ENCODE measurements at places on chromosomes 13 and 19. TPM values are rescaled to one million over a fixed set of nuclear protein-coding genes. Genes with fewer than 3 reads are reported as not detected.
A peak's percentile ranks its signal among the peaks of the same experiment; 100 is the strongest.

The THSD8 gene
- 37.3 TPM for total RNA-seq

The NTN5 gene
- total RNA-seq, result 1.2 TPM

The FNDC3A gene
- total RNA-seq, result 42.8 TPM

The NPHS1 gene
- total RNA-seq, result 0.43 TPM

The TNNI3 gene
- total RNA-seq, result 9.2 TPM

The ATP12A gene
- 12.4 TPM for total RNA-seq

The OR7D2 gene
- total RNA-seq, result 0.41 TPM

The FBXO17 gene
- total RNA-seq, result 21.2 TPM

DNA sequence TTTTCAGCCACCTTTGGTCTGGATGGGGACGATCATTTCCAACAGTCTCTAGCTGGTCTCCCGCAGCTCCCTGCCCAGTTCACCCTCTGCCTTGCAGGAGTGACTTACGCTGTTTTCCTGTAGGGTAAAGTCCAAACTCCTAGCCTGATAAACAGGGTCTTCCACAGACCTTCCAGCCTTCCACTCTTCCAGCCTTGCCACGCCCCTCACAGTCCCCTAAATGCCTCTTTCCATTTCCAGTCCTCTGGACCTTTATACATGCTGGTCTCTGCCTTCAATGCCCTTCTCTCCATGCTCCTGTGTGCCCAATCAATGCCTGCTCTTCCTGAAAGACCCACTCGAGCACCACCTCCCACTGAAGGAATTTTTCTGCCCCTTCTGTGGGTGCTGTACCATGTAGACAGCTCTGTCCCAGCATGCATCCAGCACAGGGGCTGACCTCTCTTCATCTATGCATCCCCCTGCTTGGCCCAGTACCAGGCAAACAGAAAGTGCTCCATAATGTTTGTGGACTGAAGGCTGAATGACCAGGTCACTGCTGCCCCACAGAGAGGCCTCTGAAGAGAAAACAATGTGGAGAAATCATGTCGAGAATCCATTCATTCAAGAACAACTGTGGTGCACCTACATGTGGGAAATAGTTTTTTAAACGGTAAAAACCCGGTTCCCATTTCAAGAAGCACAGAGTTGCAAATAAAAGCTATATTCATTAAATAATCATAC is 4.6 kb downstream of the ATP7B start:
- no peak overlapping the region for H3K4me3 ChIP-seq
- H3K4me1 ChIP-seq, result no peaks in the 10 kb centered on the region

GRCh38 chr13:48954081-48954480 is 21.6 kb upstream of the FNDC3A start:
- no peak for DNase-seq
- H3K27me3 ChIP-seq, result no peaks in the 10 kb centered on the region
- H3K4me1 ChIP-seq, result no peaks in the 10 kb centered on the region
- no peaks in the 10 kb centered on the region for H3K36me3 ChIP-seq
- H3K27ac ChIP-seq, result peak overlapping the region; percentile 63

DNA sequence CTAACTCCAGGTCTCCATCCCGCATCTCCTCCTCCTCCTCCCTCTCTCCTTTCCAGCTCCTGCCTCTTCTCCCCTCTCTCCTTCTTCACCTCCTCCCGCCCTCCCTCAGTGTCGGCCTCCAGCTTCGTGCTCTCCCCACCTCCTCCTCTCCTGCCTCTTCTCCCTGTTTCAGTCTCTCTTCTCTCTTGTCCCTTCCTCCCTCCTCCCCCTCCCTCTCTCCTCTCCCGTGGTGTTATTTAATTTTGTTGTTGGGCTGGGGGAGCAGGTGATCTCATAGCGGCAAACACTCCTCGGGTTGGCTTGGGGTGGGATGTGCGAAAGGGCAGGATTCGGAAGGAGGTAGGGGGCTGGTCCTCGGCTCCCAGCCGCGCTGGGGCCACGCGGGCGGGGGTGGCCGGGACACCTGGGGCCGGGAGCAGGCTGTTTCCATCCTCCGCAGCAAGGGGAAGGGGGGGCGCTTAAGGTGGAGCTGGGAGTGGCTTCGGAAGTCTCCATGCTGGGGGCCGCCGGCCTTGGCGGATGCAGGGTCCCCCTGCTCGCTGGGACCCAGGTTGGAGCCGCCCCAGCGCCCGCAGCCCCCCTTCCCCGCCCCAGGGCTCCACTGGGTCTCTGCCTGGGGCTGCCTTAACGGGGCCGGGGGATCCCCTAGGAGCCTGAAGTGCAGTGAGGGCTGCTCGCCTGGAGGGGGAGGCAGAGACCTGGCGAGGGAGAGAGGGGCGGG is at the start of gene CA11:
Gene CA11, minus strand, starts transcription at position 187 of the 721 bp plus-strand sequence. CDS start 555 bp downstream, outside the sequence.
- H3K27ac ChIP-seq, result peak within 1 kb of the TSS; percentile 58
- H3K4me1 ChIP-seq, result no peaks in the 10 kb centered on the region
- H3K27me3 ChIP-seq, result no peaks in the 10 kb centered on the region
- peak; percentile 98 for DNase-seq
- H3K4me3 ChIP-seq, result peak within 1 kb of the TSS; percentile 86
- no peaks in the 10 kb centered on the region for H3K36me3 ChIP-seq

DNA sequence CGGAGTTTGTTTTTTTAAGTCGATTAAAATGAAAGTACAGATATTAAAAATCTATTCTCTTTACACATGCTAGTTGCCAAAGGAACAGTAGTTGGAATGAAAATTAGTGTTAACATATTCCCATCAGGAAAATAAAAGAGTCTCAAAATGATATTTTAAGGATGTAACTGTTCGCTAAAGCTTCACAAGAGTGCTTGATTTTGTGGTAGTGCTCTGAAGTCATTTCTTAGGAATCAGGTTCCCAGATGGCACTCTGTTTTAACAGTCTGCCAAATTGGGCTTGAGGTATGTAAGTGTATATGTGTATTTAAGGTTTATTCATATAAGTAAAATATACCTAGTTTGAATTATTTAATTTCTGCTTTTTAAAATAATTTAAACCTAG is 128.8 kb downstream of the LMO7 start:
- H3K27me3 ChIP-seq, result no peaks in the 10 kb centered on the region
- H3K36me3 ChIP-seq, result no peaks in the 10 kb centered on the region
- H3K4me1 ChIP-seq, result peaks cover 6% of the 10 kb centered on the region
- H3K27ac ChIP-seq, result no peak overlapping the region
- no peak for DNase-seq

DNA sequence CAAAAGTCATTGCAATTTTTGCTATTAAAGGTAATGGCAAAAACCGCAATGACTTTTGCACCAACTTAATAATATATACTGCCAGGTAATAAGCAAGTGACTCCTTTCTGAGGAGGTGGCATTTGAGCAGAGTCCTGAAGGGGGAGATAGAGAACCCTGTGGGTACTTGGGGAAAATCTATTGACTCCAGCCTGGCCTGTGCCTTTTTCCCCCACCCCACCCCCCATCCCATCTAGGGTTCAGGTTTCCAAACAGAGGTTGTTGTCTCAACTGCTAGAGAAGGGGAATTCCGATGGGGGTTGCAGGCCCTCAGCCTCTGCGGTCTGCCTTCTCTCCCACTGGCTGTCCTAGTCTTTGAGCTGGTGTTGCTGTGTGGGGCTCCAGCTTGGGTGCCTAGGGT is 11.5 kb downstream of the S1PR2 start:
- H3K4me3 ChIP-seq, result no peak overlapping the region
- no peak overlapping the region for H3K27ac ChIP-seq
- no peaks in the 10 kb centered on the region for H3K27me3 ChIP-seq
- peak; percentile 83 for DNase-seq
- no peaks in the 10 kb centered on the region for H3K36me3 ChIP-seq
- H3K4me1 ChIP-seq, result no peaks in the 10 kb centered on the region

Data from endodermal cell (in vitro differentiated cells).